ENCODE measurements at places on chromosomes 11 and 22.

DNA sequence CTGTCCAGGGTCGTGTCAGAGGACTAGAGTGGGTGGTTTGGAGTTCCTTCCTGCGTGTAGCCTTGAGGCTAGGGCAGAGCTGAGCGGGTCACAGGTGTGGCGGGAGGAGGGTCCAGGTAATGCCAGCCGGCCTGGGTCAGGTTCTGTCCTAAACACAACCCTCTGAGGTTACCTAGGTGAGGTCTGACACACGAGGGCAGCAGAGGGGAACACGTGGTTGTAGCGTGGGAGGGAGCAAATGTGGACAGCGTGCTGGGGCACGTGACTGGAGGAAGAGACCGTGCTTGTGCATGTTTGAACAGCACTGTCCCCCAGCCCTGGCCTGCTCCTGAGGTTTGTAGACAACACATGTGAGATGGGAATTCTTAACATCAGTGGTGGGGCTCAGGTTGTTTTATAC lies 13.1 kb downstream of the MOV10L1 start:
- DNase-seq = no peak

GRCh38 chr11:17502630-17503029 lies 26.0 kb upstream of the ABCC8 start:
- DNase-seq = no peak

DNA sequence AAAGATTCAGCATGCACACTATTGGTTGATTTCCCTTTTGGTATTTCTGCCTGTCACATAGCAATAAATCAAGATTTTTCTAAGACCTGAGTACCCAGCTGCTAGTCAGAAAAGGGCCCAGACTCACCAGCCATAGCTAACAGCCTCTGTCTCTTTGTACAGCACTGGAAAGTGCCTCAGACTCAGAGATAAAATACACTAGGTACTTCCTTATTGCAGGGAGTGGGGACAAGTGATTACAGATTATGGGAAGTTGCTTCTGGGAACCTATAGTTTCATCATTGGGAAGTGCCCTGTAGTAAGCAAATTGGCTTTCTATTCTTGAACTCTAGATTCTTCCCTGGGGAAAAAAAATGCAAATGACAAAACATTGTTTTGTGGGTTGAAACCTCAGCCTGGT lies at the start of gene CASP5:
TSS of gene CASP5 (minus strand) at position 166 of the 400 bp plus-strand sequence. CDS start at position 134, 32 bp downstream.
- DNase-seq = no peak

- no peak for DNase-seq
Observed at GRCh38 chr11:129278586-129279319, 86.6 kb upstream of the ARHGAP32 start.

- no peak for DNase-seq
Observed at GRCh38 chr22:33535937-33536875, 384.1 kb downstream of the LARGE1 start.

GRCh38 chr11:105033343-105033742 lies 1.6 kb downstream of the CASP1 start:
- DNase-seq = no peak

DNA sequence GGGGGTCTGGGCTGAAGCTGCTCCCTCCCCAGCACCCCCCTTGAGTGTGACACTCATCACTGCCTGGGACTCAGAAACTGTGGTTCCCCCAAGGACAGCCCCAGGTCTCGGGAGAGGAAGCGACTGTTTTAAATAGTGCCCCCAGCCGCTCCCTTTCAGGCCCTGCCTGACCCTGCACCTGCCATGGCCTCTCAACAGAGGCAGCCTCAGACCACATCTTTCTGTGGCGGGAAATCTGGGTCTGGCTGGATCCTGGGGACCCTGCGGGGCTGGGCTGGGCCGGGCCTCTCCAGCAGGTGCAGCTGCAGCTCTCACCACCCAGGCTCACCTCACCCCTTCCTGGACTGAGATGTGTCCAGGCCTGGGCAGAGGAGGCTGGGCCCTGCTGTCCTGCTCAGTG lies 3.7 kb upstream of the IGLL1 start:
- DNase-seq = no peak

GRCh38 chr11:57649826-57650738 lies at the start of gene YPEL4:
Gene YPEL4, minus strand, starts transcription at chr11:57649912. Its CDS starts 2,805 bp downstream, at chr11:57647107.
- DNase-seq = no peak

DNA sequence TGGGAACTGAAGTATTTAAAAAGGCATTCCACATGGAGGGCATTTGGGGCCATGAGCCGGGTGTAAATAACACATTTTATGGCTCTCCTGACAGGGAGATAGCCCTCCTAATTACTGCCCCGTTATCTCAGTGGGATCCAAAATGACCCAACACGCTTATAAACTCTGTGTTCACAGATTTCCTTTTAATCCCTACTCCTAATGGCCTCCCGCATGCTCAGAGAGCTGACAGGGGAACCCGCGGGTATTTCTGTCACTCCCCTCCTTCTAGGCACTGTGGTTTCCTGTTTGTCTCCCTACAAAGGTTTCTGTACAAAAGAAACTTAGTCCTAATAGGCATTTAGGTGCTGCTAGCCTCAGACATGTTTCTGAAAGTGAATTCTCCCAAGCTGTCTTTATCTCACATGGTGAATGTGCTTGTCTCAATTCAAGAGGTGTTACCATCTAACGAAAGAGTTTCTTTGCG lies 202.8 kb upstream of the SEZ6L start:
- no peak for DNase-seq

DNA sequence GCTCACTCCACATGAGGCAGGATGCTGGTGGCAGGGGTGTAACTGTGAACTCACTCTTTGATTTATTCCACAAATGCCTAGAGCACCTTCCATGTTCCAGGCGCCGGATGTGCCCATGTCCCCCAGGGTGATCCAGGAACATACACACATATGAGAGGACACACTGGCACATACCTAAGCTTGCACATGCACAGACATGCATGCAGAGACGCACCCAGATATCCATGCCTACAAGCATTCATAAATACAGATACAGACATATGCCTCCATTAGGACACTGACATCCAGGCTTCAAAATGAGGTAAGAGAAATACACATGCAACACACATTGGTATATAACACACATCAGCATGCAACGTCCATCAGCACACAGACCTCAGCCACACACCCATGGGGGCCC lies 4.5 kb downstream of the OSM start:
- no peak for DNase-seq

DNA sequence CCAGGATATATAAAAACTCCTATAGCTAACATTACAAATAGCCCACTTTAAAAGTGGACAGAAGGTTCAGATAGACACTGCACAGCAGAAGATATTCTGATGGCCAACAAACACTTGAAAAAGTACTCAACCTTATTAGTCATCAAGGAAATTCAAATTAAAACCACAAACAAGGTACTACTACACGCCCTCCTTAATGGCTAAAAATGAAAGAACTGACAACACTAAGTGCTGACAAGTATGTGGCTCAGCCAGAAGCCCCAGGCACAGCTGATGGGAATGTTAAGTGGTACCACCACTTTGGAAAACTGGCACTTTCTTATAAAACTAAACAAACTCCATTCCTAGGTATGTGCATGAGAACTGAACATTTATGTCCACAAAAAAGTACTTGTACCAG lies 320.1 kb downstream of the TBC1D22A start:
- no peak for DNase-seq

- no peak for DNase-seq
Observed at GRCh38 chr11:72787216-72788104, 6.4 kb downstream of the STARD10 start.

DNA sequence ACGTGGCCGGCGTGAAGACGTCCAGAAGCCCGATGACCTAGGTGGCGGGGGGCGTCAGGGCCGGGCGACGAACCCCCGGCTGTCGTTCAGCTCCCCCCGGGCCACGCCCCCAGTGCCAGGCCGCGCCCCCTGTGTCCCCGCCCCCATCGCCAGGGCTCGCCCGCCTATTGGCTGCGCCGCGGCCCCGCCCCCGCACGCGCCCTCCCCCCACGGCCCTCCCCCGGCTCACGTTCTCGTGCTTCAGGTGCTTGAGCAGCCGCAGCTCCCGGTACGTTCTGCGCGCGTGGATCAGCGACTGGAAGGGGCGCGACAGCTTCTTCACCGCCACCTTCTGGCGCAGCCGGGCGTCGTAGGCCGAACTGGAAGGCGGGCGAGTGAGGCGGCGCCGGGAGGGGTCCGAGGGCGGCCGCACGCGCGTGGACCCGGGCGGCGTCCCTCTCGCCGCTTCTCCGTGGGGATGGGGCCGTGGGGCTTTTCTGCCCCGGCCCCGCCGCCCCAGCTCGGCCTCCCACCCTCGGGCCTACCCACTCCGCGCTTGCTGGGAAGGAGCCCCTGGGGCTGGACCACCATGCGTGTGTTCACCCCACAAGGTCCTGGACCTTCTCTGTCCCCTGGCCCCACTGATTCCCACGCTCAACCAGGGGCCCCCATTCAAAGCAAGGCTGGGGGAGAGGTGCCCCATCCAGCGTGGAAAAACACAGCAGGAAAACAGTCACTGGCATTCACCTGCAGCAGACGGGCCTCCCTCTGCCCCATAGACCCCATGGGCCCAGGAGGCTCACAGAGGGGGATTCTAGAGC lies 2.4 kb downstream of the MAPK11 start:
- DNase-seq = no peak

DNA sequence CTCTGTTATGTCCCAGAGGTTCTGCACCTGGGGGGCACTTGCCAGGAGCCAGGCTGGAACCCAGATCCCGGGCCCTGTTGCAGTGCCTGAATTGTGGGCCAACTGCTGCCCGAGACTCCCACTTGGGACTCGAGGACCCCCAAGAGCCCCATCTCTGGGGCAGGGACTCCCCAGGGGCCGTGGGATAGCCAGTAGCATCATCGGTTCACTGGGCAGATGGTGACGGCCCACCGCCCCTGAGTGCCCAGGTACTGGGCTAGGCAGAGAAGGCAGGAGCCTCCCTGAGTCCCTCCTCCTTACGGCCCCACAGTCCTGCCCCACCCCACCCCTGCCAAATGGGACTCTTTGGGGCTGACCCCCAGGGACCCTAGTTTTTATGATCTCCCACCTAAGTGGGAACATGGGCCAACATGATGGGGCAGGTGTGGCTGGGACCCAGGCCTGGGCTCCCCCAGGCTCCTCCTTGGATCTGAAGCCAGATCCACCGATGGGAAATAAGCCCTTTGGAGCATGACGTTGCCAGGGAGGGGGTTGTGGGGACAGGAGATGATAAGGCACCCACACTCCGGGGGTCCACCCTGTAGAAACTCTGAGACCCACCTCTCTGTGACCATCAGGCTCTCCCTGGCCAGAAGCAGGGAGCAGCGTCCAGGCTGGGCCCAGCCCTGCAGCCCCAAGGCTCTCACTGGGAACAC lies 94.5 kb upstream of the FGF3 start:
- no peak for DNase-seq

DNA sequence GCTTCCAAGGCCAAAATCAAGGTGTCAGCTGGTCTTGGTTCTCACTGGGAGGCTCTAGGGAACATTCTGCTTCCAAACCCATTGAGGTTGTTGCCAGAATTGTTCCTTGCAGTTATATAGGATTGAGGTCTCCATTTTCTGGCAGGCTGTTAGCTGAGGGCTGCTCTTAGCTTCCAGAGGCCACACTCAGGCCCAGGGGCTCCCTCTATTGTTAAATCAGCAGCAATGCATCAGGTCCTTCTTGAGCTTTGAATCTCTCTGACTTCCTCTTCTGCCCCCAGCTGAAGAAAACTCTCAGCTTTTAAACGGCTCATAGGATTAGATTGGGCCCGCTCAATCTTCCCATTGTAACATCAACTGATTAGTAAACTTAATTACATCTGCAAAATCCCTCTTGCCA lies 39.3 kb upstream of the BSX start:
- DNase-seq = no peak

DNA sequence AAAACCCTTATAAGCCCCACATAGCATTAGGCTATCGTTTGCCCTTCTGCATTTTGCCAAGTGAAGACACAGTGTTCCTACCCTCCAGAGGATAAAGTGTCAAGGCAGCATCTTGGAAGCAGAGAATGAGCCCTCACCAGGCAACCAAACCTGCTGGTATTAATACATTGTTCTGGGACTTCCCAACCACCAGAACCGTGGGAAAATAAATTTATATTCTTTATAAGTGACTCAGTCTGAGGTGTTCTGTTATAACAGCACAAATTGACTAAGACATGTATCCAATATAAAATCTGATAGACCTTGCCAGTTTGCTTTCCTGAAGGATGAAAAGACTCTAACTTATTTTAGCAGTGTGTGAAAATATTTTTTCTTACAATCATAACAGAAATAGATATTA lies 792.5 kb upstream of the LRRC4C start:
- no peak for DNase-seq

DNA sequence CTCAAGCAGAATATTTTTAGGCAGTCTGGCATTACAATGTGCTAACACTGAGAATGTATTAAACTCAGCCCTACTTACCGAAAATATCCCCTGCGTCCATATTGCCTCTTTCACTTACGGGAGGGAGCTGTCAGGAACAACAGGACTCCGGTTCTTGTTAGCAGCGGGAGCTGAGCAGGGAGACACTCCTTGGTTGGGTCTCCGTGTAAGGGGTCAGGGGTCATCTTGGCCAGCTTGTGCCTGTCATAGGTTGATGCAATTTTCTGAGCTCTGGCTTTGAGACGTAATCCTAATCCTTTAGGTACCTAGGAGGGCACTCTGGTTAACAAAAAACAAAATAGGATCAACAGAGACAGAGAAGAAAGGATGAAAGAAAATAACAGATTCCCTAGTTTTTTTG lies 1477.2 kb downstream of the BRD1 start:
- no peak for DNase-seq

GRCh38 chr11:131998020-131998419 lies 627.6 kb downstream of the NTM start:
- no peak for DNase-seq

DNA sequence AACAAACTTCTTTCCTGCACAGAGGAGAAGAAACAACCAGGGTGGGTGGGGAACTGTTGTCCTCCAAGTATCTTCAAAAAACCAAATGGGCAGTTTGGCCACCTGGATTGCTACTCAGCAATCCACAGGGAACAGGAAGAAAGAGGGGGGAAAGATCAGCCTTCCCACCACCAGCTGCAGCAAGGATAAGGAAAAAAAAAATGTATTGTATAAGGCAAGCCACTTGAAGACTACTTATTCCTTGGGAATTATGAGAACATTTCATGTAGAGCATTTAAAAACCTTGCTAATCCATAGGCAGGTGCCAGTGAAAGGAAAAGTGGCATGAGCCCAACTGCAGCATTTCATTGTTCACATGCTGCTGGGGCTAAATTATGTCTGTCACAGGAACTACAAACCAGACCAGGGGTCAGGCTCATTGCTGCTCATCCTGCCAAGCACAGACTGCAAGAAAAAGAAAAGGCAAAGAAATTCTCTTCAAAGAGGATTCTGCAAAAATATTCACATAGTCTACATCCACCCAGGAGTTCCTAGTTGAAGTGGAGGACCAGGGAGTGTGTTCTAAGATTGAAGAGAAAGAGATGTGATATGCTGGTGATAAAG lies 2.2 kb downstream of the RAB30 start:
- DNase-seq = no peak

- no peak for DNase-seq
Observed at GRCh38 chr22:48632646-48633246, 1194.9 kb downstream of the BRD1 start.

DNA sequence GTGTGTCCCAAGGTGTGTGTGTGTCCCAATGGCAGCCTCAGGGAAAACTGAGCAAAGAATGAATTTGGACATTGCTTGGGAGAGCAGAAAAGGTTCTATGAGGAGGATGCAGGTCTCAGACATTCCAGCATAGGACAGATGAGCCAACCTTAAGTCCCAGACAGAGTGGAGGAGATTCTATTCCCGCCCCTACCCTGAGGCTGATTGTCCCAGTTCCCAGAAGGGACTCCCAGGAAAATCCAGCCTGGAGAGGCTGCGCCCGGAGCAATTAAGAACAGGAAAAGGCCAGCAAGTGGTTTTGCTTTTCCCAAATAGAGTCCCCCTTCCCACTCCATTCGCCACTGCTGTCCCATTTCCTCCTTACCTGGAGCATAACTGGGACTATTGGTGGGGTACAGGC lies 54.1 kb downstream of the RELT start:
- no peak for DNase-seq

- DNase-seq = no peak
Observed at GRCh38 chr11:83835423-83835822, 549.3 kb upstream of the CCDC90B start.
